Activated naive CD4-positive, alpha-beta T cell treated with anti-CD3 and anti-CD28 coated beads, Interleukin-2, amount 50 U/mL, for 72 hours (primary cell): ENCODE measurements at places on chromosomes 4 and X.

GRCh38 chr4:69497076-69497475 lies 1.4 kb upstream of the UGT2B4 start:
- DNase-seq = no peak

- no peak for DNase-seq
These were observed 64.7 kb upstream of the GPR78 start for GRCh38 chr4:8515316-8516060.

- no peak for DNase-seq
These were observed 25.7 kb downstream of the RNF128 start for GRCh38 chrX:106752101-106752678.

- DNase-seq = no peak
These were observed 365.7 kb upstream of the MAD2L1 start for GRCh38 chr4:120432301-120432860.

DNA sequence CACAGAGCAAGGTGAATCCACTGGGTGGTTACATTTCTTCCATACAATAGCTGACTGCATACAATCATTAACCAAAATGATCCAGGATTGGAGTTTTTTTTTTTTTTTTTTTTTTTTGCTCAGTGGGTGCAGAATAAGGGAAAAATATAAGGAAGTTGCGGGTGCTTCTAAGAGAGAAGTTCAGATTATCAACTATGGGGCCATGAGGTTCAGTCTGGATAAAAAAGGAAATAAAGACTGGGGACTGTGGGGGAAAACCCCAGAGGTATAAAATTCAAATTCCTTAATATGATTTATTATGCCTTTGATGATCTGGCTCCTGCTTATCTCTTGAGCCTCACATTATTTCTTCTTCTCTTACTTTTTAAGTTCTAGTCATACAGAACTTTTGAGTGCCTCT lies 5.9 kb upstream of the EIF1AX start:
- DNase-seq = no peak

DNA sequence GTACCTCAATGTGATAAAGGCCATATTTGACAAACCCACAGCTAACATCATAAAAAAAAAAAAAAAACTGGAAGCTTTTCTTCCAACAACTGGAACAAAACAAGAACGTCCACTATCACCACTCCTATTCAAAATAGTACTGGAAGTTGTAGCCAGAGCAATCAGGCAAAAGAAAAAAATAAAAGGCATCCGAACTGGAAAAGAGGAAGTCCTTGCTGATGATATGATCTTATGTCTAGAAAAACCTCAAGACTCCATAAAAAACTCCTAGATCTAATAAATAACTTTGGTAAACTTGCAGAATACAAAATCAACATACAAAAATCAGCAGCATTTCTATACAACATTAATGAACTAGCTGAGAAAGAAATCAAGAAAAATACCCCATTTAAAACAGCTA lies 134.3 kb downstream of the TEX11 start:
- DNase-seq = no peak

DNA sequence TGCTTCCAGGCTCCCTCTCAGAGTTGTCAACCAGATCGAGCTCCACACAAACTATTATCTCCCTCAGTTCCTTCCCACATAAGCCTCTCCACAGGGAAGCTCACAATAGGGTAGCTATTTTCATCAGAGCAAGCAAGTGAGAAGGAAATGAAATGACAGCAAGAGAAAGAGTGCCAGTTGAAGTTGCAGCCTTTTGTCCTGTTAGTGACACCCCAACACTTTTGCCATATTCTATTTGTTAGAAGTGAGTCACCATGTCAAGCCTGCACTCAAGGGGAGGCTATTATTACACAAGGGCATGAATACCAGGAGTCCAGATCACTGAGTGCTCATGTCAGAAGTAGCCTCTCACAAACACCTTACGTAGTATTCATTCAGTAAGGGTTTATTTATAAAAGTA lies 266.3 kb upstream of the NOCT start:
- no peak for DNase-seq
